Fibroblast of mammary gland (primary cell): ENCODE measurements at places on chromosomes 3 and 15.
A peak's percentile ranks its signal among the peaks of the same experiment; 100 is the strongest.

GRCh38 chr3:103295974-103296570 lies 861.3 kb downstream of the ZPLD1 start:
- peak; percentile 0 for DNase-seq

GRCh38 chr15:31474059-31474868 lies 147.6 kb downstream of the KLF13 start:
- no peak for DNase-seq

DNA sequence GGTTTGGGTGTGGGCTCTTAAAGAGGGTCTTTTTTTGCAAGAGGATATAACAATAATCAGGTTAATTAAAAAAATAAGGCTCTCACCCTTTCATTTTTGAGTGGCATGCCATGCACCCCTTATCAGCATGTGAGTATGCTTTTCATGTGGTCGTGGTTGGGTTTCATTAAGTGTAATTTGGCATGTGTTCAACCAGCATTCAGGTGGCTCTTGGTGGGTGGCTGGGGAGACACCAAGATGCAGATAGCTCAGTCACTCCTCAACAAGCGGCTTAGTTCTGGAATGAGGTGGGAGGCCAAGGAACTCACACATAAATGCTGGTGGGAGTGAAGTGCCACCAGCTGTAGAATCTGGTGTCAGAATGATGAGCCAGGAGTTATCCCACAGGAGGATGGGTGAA lies 66.8 kb downstream of the FLNB start:
- DNase-seq, result no peak

DNA sequence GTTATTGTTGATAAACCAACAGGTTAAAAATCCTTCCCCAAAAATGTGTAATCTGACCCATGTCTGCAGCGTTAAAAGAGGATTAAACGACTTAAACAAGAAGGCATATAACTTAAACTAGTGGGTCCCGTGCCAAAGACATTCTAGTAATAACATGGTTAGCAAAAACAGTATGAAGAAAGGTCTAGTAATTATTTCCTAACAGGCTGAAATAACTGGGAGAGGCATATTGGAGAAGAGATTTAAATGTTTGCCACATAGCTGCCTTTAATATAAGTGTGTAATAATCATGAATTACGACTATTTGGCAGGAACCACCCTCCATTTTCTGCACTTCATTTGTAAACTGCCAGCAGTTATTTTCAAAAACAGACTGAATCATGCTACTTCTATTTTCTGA lies 67.7 kb upstream of the CSPG5 start:
- peak; percentile 45 for DNase-seq

DNA sequence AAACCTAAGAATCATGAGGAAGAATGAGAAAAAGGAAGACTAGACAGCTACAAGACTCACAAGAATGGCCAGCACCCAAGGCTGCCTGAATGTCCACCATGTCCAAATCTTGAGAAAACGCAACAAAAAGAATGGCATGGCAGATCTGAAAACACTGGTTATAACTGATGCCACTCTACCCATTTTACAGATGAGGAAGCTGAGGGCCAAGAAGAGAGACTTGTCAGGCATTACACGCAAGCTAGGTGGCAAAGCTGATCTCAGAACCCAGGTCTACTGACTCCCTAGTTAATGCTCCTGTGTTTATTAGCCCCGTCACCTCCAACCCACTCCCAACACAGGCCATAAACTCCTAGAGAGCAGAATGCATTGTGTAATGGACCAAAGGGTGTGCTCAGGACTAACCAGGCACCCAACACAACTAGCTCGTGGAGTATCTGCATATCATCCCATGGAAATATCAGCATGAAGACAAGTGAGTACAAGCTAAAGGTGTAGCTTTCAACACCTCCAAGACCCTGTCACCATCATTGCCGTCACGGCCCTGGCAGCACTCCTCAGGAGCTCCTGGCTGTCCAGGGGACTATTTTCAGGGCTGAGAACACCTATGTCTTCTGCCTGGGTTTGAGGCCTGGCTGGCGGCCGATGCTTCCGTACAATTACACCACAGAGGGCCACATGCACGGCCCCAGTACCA lies 111.7 kb downstream of the XXYLT1 start:
- no peak for DNase-seq

DNA sequence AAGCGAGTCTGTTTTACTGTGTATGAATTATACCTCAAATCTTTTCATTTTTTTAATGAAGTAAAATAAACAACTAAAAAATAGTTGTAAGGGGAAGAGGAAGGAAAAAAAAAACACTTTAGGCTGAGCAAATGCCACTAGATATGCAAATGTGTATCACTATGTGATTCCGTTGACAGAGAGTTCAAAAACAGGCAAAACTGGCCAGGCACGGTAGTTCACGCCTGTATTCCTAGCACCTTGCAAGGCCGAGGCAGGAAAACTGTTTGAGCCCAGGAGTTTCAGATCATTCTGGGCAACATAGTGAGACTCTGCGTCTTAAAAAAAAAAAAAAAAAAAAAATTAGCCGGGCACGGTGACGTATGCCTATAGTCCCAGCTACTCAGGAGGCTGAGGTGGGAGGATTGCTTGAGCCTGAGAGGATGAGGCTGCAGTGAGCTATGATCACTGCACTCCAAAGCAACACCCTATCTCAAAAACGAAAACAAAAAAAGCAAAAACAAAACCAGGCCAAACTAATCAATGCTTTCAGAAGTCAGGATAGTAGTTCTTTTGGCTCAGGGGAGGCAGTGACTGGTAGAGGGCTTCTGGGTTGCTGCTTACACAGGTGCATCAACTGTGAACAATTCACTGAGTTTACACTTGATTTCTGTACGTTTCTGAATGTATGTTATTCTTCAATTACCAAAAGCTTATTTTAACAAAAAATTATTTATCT lies 7.4 kb downstream of the PRC1 start:
- no peak for DNase-seq

- DNase-seq, result no peak
These were observed 120.7 kb downstream of the ADCY5 start for GRCh38 chr3:123327956-123328850.

- no peak for DNase-seq
These were observed 106.3 kb upstream of the MME start for GRCh38 chr3:154973851-154974250.

GRCh38 chr3:110774496-110775265 lies 296.9 kb upstream of the NECTIN3 start:
- DNase-seq, result no peak

DNA sequence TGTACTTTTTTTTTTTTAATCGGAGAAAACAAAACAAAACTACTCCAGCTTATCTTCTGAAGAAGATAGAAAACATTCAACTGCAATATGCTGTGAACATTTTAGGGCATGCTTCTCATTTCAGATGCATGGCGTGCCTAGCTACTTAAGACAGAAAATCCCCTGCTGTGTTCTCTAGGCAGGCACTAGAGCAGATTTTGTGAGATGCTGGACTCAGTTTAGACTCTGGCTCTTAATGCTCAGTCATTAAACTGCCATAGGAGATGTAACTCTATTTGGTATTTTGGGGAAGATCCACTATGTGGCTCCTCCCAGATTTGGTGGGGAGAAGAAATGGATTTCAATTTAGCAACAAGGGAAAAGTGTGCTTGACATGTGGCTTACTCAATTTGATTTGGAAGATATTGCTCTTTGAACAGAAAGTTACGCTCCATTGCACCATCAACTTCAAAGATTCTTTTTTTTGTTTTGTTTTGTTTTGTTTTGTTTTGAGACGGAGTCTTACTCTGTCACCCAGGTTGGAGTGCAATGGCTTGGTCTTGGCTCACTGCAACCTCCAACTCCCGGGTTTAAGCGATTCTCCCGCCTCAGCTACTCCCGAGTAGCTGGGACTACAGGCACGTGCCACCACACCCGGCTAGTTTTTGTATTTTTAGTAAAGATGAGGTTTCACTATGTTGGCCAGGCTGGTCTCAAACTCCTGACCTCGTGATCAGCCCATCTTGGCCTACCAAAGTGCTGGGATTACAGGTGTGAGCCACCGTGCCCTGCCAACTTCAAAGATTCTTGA lies 62.0 kb upstream of the LEKR1 start:
- no peak for DNase-seq

GRCh38 chr15:41841131-41841530 lies 2.5 kb downstream of the PLA2G4B start:
- no peak for DNase-seq

DNA sequence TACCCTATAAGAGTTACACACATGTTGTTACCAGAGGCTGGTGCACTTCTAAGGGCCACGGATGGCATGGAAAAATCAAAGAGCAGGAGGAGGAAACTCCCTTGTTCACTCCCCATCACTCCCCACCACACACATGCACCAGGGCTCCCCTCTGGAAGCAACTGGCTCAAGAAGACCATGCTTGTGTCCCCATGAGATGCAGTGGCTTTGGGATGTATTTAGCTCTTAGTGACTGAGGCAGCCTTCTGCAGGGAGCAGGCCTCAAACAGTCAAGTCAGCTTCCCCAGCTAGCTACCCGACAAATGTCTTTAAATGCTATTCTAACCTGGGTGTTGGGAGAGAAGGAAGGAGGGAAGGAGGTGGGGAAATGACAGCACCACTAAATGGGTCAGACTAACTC lies 32.9 kb upstream of the RAD18 start:
- DNase-seq, result no peak

- peak; percentile 12 for DNase-seq
These were observed 64.9 kb downstream of the SLC7A14 start for GRCh38 chr3:170520996-170521395.

DNA sequence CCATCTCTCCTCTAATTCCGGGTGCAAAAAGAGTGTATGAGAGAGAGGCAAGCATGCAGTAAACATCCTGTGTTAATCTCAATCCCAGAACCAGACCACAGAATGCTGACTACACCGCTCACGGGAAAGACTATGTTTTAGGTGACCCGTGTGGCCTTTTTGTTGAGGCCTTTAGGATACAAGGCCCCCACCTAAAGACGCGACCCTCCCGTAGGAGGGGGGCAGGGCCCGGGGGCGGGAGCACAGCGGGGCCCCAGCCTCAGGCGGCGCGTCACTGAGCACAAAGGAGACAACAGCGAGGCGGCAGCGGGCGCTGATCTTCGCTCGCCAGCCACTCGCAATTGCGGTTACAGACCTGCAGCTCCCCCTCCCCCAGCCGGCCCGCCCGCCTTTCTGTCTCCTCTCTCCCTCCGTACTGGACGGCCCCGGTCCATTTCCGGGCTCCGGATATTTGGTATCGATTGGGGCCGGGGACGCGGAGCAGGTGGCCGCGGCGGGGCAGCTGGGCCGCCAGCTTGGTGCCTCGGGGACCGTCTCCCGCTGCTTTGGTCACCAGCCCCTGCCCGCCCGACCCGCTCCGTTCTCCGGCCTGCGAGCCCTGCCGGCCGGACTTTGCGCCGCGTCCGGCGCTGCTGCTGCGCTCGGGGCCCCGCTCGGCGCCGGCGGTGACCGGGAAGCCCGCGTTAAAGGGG lies at the start of gene CCDC50:
Gene CCDC50 (plus strand): TSS at position 433 of the 692 bp plus-strand sequence. CDS start 281 bp downstream, outside the sequence.
- peak; percentile 69 for DNase-seq
